Mucosa of gallbladder (tissue), 1 donor: ENCODE measurements at places on chromosomes 2 and 18.

DNA sequence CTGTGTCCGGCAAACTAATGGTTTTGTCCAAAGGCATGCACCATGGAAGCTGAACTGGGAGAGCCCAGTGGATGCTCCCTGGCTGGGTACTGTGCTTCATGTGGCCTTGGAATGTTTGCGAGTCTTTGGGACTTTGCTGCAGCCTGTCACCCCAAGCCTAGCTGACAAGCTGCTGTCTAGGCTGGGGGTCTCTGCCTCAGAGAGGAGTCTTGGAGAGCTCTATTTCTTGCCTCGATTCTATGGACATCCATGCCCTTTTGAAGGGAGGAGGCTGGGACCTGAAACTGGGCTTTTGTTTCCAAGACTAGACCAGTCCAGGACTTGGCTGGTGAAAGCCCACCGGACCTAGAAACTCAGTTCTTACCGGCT, 1.7 kb downstream of the MARS2 start:
- no peak for DNase-seq

- DNase-seq = no peak
Observed at GRCh38 chr18:1075876-1076275, 171.2 kb downstream of the ADCYAP1 start.

- no peak for DNase-seq
Observed at GRCh38 chr2:40228310-40228709, 223.6 kb downstream of the SLC8A1 start.

DNA sequence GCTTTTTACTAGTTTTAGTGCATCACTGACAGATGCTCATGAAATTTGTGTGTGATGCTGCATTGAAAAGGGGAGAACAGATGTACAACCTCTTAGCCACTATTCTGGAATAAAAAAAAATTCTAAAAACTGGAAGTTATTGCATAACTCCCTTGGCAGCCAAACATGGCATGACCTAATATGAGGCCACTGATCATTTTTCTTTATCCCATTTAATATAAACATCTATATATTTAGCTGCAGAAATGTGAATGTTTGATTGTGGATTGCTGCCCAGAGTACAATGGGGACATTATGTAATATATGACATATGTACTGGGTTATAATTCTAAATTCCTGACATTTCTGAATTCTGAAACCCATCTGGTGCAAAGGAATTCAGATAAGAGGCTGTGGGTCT, 86.5 kb downstream of the CDCA7 start:
- DNase-seq = no peak

DNA sequence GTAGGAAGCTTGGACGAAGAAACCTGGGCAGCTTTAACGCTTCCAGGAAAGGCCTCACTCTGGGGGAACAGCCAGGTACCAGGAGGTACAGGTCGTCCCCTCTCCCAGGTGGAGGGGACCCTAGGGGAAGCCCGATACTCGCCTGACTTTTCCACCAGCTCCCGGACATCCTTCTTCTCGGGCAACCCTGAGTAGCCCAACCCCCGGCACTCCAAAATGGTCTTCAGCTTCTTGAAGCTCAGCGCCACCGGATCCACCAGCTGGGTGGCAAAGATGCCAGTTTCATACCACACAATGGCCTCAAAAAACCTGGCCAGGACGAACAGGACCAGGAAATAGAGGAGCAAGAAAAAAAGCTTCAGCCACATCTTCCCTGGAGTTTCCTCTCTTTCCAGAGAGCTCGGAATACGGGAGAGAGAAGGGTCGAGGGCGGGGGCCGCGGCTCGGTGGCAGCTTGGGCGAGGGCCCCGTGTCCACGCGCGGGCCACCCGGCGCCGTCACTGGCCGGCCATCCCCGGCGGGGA, 1.1 kb downstream of the RNF103 start:
- DNase-seq = peak; percentile 34

DNA sequence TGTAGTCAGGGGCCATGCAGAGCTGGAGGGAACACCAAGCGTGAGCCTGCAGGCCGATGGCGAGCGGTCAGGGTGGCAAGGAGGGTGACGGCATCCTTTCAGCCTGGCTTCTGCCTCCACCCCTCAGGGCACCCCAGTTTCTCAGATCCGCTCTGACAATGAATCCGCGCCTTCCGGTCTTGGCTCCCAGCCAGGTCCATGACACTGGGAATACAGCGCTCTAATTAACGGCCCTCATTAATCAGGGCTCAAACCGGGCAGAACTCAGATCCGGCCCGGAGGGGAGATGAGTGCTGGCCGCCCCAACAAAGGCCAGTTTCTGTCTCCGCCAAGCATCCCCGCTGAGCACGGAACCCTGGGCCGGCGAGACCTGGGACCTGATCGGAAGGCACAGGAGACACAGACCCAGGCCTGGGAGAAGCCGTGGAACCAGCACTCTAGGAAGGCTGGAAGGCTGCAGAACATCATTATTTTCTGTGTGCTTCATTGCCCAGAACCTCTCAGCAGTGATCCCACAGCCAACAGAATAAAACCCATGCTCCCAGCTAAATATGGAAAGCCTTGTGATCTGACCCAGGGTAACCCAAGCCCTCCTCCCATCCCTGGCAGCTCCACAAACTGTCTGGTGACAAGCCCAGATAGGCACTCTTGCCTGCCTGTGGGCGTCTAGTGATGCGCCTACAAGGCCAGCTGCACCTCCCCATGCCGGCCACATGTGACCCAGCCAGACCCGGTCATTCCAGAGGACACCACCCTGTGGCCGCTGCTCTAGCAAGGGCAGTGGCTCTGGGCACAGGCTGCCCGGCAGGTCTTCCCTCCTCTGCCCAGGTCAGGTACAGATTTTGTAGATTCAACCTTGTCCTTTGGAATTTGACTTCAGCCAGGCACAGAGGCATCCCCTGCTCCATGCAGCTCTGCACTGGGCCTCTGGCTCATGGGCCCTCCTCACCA, 438.7 kb upstream of the MYT1L start:
- peak; percentile 32 for DNase-seq

- no peak for DNase-seq
Observed at GRCh38 chr2:70344195-70344594, 42.3 kb upstream of the FAM136A start.

DNA sequence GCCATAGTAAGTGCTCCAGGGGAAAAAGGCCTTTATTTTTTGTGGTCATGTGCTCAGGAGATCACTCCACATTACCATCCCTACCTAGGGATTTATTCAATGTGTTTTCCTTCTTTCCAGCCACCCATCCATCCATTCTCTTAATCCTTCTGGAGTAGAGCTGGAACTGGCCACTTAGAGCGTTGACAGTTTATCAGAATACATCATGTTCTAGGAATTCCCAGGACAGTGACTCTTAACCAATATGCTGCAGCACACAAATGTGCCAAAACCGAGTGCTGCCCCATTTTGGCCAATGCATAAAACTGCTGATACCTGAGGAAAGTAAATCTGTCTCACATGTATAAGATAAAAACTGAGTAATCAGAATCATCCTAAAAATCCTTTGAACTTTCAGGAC, 63.7 kb downstream of the FARSB start:
- DNase-seq = no peak

DNA sequence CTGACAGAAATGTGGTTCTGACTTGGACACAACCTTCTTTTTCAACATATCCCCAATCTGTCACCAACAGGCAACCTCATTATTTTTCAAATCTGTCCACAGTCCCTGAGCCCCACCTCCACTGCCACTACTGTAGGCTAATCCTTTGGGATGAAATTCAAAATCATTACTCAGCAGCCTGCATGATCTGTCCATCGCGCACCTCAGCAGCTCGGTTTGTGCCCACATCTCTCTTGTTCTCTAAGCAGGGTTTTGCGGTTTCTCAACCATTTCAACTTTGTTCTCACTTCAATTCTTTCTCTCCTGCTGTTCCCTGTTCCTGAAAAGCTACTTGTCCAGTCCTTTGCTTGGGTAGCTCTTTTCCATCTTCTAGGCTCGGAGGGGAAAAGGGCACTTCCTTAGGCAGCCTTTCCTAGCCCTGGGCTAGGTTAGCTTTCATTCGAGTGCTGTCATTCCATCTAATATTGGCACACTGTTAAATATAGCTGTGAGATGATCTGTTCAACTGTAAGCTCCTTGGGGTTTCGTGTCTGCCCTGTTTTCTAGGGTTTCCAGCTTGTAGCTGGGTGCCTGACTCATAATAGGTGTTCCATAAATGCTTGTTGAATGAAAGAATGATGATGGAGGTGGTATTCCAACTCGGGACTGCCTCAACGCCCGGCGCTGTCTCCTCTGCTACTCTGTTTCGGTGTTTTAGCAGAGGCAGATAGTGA, 653 bp upstream of the ANKAR start:
- DNase-seq = no peak

DNA sequence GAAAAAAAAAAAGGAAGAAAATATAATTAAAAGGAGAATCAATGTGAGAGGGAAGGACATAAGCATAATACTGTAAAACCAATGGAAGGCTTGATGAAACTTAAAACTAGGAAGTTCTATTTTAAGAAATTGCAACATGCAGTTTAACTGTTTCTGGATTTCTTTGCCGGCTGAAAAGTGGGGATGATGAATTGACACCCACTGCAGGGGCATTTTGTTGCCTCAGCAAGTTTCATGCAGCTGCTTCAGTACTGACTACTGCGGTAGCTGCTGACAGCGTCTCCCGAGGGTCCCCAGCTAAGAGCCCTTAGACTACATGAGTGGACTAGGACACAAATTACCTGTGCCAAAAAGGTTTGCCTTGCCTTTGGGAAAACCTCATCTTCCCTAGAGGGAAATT, 69.2 kb downstream of the B3GNT2 start:
- no peak for DNase-seq

DNA sequence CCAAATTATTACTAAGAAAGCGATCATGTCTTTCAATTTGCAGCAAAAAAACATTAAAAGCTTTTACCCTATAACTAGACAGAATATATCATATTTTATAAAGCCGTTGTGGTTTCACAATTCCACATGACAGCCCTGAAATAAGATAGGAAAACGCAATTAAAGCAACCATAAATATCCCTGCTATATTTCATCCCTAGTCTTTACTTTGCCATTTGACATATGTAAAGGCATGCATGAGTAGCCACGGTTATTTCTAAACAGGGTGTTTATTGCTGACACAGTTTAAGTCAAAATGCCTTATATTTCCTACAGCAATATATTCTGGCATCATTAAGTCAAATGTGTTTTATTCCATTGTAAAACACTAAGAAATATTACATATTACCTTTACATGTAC, 239.9 kb downstream of the DSEL start:
- DNase-seq = no peak

- DNase-seq = no peak
Observed at GRCh38 chr2:44549856-44550255, 188.1 kb downstream of the CAMKMT start.

DNA sequence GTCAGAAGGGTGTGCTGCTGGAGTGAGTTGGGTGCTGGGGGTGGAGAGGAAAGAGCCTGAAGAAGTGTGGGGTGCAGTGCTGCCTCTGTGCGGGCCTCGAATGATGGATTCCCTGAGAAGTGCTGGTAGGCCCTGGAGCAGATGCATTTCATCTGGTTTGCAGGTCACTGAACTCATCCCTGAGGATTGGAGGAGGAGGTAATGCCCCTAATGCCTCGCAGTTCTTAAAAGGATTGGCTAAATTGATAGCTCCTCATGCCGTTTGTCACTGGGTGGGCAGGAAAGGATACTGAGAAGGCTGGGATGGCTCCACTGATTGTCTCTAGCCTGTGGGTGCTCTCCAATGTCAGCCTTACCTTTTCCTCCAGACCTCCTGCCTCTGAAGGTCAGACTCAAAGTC, 74.1 kb downstream of the CTIF start:
- no peak for DNase-seq

DNA sequence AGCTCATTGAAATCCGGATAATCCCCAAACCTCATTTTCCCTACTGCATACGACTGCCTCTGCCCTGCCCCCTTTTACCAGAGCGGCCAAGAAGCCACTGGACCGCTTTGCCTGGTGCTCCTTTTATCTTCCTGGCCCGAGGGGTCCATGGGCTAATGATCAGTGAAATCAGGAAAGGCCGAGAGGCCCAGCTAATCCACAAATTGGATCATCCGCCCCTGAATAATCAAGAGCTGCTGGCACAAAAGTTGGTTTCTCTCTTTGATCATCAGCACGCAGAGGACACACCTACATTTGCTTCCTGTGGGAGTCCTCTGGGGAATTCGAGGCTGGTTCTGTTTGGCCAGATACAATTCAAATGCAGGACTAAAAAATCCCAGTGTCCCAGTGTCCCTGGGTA, 144.5 kb downstream of the INSIG2 start:
- DNase-seq = no peak

GRCh38 chr18:2303517-2304238, 267.6 kb downstream of the METTL4 start:
- DNase-seq = no peak

DNA sequence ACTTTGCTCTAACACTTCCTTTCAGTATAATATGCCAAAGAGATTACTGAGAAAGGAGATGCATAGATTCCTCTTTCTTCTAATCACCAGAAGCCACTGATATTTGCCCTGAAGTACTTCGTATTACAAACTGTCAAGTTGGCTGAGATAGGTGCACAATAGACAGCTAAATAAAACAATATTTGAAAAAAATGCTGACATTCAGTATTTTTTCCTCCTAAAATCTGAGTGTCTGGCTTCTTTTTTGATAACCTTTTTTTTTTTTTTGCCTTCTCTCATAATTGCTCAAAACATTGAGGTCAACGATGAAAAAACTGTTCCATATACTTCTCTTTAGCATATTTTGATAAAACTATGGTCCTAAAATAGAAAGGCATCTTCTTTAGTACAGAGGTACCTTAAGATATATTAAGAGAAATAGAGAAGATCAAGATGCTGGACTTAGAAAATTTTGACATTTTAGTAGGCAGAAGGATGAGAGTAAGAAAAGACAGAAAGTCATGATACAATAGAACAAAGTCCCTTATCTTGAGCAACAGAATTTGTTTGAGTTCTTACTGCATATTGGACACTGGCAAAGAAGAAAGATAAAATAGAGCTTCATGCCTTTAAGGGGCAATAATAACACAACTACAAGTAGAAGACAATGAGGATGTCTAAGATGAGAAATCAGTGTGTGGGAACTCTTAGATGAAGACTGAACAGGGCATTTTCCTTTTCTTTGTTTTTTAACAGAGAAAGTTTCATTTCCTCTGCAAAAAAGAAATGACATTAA, 220.7 kb downstream of the PTH2R start:
- DNase-seq = no peak

DNA sequence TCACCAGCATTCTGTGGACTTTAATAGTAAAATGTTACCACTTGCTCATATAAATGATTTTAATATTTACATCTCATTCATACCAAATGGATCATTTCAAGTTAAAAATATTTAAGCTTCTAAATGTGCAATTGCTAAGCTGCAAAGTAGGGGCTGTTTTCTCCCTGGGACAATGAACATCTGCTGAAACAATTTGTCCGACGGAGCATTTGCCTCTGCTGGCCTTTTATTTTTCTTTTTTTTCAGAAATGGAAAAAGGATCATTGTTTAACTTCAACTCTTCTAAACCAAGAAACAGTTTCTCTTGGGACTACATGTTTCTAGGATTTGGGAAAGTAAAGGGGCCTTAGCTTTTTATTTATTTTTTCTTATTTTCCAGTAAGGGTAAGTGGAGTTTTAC, 43.8 kb upstream of the ITPRID2 start:
- DNase-seq = no peak

GRCh38 chr2:157315901-157316300, 9.7 kb downstream of the ERMN start:
- DNase-seq = no peak
